Gastroesophageal sphincter (tissue), 4 donors: ENCODE measurements at places on chromosomes 5 and 9. TPM values are rescaled to one million over a fixed set of nuclear protein-coding genes. Genes with fewer than 3 reads are reported as not detected.

- ATAC-seq: no peak
Observed at GRCh38 chr5:135450336-135450735, 1.8 kb downstream of the TIFAB start.

- no peak for ATAC-seq
Observed at GRCh38 chr5:146165903-146166302, 16.5 kb downstream of the LARS1 start.

DNA sequence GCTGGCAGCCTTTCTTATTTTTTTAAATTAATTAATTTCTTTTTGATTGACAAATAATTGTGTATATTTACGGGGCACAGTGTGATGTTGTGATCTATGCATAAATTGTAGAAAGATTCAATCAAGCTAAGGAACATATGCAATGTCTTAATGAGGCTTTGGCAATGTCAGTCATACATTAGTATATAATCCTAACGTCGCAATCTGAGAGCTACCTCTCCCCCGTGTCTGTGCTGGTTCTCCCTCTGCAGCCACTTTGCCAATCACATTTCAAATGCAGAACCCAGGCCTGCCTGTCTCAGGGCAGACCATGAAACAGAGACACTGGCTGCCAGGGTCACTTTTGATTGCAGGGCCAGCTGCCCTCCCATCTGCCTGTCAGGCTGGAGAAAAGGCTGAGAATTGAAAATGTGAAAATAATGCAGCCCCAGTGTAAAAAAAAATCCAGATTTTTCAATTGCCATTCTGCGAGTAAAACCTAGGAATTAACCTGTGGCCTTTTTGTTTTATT, 56.3 kb downstream of the SLC24A2 start:
- ATAC-seq: no peak

DNA sequence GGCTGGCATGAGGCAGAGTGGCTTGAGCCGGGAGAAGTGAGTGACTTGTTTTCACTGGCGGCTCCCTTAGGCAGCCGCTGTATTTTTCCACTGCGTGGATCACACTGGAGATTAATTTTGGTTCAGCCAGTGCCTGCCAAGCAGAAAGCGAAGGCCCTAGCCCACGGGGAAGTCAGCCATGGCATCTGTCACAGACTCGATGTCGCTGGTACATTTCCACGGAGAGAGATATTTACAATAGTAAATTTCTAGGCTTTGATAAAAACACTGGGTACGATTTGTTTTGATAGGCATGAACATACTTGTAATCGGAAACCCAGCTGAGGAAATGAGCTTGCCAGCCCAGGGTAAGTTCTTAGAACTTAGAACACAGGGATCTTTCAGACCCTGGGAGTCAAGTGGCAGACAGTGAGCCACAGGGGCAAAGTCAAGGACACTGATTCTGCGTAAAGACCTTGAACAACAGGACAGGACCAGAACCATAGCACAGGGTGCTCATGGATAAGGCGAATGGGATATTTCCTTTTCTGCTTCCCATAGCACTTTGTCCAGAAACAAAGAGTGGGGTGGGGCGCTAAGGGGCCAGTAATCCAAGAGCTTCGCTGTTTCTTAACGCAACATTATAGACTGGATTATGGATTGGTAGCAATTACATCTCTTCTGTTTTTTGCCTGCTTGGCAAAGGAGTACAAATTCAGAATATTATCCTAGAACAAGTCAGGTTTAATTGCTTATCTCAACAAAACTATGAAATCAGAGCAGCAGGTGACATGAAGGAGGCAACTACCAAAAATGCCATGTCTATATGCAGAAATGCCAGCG, 4.5 kb downstream of the DUSP1 start:
- peak; percentile 48 for ATAC-seq

- ATAC-seq: no peak
Observed at GRCh38 chr9:14318934-14319580, 5.1 kb upstream of the NFIB start.

DNA sequence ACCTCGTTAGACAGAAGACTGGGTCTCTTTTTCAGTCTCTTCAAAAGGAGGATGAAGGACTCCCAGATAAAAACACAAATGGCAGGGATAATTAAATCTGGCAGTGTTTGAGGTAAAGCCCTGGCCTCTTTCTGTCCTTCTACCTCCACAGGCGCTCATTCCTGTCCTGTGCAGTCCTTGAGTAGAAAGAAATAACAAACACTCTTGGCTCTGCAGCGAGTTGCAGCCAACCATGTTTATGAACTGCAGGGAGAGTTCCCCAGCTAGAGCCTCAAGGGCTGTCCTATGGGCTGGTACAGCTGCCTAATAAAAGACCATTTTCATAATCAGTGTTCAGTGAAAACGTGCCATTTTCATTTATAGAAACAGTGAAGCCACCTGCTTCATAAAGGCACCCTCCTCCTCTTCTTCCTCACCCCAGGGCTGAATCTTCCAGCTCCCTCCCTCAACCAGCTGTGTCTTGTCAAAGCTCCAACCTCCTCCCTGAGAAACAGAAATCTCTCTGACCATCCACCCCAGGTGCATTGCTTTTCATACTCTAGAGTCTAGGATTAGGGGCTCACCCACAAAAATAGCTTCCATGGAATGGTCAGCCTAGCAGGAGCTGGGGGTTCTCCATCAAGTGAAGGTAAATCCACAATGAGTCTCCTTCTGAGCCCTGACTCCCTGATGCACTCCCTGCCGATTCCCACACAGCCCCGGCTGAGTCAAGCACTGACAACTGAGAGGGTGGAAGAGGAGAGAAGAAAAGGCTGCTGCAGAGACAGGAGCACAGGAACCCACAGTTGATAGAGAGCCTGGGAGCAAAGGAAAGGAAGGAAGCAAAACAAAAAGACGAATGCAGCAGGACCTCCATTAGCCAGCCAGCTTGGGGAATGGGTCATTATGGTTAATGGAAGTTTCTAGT, 150.7 kb downstream of the CMYA5 start:
- no peak for ATAC-seq

GRCh38 chr9:125412166-125412565, 150.5 kb downstream of the GAPVD1 start:
- ATAC-seq: no peak

GRCh38 chr5:90803876-90804275, 245.3 kb downstream of the ADGRV1 start:
- ATAC-seq: no peak

Gene DENND4C
- 84.0 TPM for total RNA-seq

Gene ZNF622
- 32.3 TPM for total RNA-seq

- ATAC-seq: no peak
Observed at GRCh38 chr5:139063664-139064054, 134.5 kb downstream of the SIL1 start.

Gene AQP3
- 19.0 TPM for total RNA-seq

Gene KIF20A
- total RNA-seq: 2.0 TPM

GRCh38 chr9:88947581-88948573, 43.4 kb upstream of the S1PR3 start:
- ATAC-seq: no peak

Gene CBY3
- total RNA-seq: not detected

DNA sequence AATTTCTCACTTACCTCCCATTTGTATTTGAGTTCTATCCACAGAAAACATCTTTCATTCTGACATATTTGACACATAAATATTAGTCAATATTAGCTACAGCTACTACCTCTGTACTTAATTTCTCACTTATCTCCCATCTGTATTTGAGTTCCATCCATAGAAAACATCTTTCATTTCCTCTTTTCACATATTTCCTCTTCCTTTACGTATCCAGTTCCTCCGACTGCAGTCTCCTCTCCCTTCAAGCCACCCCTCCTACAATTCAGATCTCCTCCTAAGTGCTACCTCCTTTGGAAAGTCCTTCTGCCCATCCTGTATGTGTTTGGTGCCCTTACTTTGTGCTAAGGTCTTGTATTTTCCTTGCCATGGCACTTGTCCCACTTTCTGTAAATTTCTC, 1.6 kb downstream of the SREK1IP1 start:
- ATAC-seq: no peak

Gene SNCB
- total RNA-seq: not detected

Gene KIAA1958
- 3.5 TPM for total RNA-seq

DNA sequence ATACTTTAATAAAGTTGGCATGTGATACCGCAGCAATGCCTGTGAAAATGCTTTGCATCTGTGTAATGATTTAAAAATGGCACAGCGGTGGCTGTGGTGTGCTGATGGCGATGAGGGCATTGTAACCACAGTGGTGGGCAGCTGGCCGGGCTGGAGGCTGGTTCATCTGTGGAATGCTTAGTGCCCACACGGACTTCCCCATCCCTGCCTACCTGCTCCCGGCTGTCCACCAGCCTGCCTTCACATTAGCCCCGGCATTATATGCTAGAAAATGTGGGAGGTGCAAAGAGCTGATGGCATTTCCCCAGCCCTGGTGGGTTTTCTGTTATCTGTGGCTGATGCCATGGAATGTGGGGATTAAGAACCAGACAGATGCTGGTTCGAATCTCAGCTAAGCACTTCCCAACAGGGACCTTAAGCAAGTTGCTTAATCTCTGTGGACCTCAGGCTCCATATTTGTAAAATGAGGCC, 2.9 kb upstream of the NDST1 start:
- ATAC-seq: no peak

Gene OR13C8
- total RNA-seq: not detected

Gene TICAM2
- 1.6 TPM for total RNA-seq

GRCh38 chr5:170481849-170482248, 22.0 kb upstream of the KCNIP1 start:
- no peak for ATAC-seq

- no peak for ATAC-seq
Observed at GRCh38 chr9:101005246-101005645, 23.3 kb upstream of the PLPPR1 start.

- ATAC-seq: no peak
Observed at GRCh38 chr9:138051586-138052321, 174.2 kb downstream of the CACNA1B start.

Gene TGFBI
- 119 TPM for total RNA-seq
